Inflammatory macrophage treated with lipopolysaccharide for 4 hours (primary cell): ENCODE measurements at places on chromosomes 2 and 18.
A peak's percentile ranks its signal among the peaks of the same experiment; 100 is the strongest.

DNA sequence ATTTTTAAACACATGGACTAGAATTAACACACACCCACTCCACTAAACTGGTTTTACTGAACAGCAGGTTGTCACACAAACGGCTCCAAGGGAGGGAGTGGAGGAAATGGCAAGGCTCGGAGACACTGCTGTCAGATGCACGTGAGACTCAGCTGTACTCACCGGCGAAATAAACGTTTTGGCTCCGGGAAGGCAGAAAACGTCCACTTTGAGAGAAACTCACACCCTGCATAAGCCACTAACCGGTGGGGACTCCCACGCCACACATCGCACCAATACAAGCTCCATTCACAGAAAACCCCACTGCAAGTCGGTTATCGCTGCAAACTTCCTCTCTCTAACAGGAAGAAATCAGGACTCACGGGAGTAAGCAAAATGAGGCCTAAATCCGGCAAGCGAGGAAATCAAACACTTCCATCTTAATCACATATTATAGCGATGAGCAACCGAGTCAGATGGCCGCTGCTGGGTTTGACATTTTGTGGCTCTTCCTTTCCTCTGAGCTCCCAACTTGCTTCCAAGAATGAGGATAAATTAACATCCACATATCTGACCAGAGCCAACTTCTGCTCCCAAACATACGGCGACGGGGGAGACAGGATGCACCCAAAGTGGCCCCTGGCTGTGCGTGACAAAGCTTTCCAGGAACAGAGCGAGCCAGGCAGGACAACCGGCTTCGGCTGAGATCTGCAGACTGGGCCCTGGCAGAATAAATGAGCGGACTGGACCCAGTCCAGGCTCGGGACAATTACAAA, 63.5 kb downstream of the HDAC4 start:
- no peak for DNase-seq

- DNase-seq: no peak
Observed at GRCh38 chr2:120762341-120763061, 26.8 kb downstream of the GLI2 start.

DNA sequence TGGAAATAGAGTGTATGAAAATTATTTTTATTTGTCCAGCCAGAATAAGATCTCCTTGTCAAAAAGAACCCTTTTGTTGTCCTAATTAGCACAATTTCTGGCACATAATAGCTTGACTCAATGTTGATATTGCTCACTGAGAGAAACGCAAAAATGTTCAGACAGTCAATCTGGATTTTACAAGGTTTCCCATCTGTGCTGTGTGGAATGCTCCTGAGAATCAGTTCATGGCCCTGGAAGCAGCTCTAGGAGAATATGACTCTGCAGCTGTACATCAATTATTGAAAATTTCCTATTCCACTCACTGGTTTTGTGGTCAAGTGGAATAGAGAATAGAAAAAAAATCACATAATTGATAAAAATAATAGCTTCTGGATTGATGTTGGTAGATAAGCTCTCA, 1582.9 kb upstream of the NXPH2 start:
- no peak for DNase-seq

DNA sequence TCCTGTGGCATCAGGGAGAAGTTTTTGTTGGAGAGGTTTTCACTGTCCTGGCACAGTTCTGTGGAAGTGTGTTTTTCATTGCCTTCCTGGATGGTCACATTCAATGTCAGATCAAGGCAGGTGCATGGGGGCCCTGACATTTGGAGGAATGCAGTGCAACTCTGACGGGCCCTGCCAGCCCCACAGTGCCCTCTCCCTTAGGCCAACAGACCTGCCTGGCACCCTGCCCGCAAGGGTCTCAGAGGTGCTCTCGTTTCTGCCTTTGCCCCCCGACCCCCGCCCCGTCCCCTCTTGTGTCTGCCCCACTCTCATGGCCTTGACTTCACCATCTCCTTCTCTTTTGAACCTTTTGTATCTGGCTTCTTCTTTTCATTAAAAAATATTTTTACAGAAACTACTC, 257.2 kb upstream of the HDAC4 start:
- DNase-seq: no peak

GRCh38 chr2:151904021-151904420, 75.8 kb upstream of the ARL5A start:
- no peak for DNase-seq

GRCh38 chr2:141497272-141497671, 633.5 kb downstream of the LRP1B start:
- peak; percentile 2 for DNase-seq

GRCh38 chr18:10057401-10057893, 143.6 kb downstream of the VAPA start:
- peak; percentile 75 for DNase-seq

- no peak for DNase-seq
Observed at GRCh38 chr2:238653431-238654109, 194.3 kb upstream of the TWIST2 start.

DNA sequence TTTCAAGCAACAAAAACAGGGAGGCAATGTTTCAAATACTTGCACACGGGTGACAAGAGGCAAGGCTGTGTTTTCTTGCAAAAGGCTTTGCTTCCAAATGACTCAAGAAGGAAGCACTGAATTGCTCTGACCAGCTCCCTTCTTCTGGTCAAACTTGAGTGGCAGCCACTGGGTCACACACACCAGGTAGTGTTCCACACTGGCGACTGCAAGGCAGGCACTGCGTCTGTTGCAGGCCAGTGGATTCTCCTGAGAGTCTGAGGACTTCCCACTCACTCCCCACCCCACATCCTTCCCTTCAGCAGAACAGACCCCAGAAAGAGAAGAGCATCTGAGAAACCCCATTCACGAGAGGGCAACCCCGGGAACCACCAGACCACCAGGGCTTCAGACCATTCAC, 19.8 kb downstream of the PARD6G start:
- DNase-seq: no peak

- no peak for DNase-seq
Observed at GRCh38 chr2:84115173-84115857, 343.8 kb downstream of the SUCLG1 start.

GRCh38 chr18:23710068-23710527, 20.8 kb downstream of the LAMA3 start:
- no peak for DNase-seq

GRCh38 chr18:79305911-79306310, 89.8 kb upstream of the NFATC1 start:
- DNase-seq: no peak

DNA sequence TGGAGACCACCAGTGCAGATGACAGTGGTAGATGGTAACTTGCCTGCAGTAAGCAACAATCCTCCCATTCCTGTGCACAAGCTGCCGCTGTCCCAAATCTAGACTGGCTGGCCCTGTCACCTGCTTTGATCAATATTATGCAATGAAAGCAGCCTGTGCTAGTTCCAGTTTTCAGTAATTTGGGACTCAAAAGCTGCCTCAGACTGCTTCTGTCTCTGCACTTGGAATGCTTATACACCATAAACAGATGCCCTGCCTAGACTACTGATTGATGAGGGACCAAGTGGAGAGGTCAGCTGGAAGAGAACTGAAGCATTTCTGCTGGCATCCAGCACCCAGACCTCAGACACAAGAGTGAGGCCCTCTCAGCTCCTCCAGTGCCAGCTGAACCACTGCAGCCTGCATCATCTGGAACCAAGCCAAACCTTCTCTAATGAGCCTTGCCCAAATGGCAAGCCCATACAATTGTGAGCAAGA, 24.9 kb downstream of the CCBE1 start:
- no peak for DNase-seq

GRCh38 chr18:79383388-79384056, 12.2 kb upstream of the NFATC1 start:
- no peak for DNase-seq

DNA sequence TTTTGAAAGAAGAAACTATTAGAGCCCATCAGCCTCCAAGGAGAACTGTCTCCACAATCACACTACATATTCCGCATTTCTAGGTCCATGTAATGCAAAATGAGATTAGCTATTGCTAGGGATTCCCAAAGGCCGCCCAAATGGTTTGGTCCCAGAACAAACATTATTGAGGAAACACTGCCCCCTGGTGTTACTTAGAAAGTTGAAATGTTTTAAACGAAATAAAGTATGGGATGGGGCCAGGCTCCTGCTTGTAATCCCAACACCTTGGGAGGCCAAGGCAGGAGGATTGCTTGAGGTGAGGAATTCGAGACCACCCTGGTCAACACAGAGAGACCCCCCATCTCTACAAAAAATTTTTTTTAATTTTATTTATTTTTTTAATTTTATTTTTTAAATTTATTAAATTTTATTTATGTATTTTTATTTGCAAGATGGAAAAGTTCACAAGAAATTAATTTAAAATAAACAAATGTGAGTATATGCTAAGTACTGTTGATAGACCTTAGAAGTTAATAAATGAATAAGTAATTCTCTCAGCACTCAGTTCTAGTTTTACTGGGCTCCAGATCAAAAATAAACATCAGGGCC, 5.5 kb downstream of the NHEJ1 start:
- DNase-seq: peak; percentile 74

- peak; percentile 36 for DNase-seq
Observed at GRCh38 chr2:149561309-149561926, 26.2 kb downstream of the MMADHC start.

GRCh38 chr2:160167089-160167740, 32.9 kb downstream of the ITGB6 start:
- DNase-seq: no peak

GRCh38 chr2:70433315-70433714, 120.3 kb downstream of the TGFA start:
- peak; percentile 3 for DNase-seq

GRCh38 chr2:153047220-153047619, 328.8 kb downstream of the ARL6IP6 start:
- no peak for DNase-seq

- no peak for DNase-seq
Observed at GRCh38 chr18:10135302-10135926, 221.6 kb downstream of the VAPA start.

DNA sequence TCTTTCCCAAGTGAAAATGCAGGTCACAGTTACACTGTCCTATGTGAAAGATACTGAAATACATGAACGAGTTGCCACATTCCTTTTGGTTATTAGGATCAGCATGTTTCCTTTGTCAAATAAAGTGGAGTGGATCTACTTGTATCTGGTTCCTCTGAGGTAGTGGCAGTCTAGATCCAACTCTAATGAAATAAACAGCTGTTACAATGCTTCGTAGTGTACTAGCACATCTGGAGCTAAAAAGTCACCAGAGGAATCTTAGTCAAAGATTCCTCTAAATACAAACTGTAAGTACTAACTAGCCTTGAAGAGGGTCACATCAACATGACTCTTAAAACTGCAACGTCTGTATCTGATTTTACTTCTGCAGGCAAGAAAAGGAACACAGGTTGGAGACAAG, 228.9 kb downstream of the DYM start:
- DNase-seq: no peak

- DNase-seq: no peak
Observed at GRCh38 chr2:85746321-85747004, 7.3 kb upstream of the ATOH8 start.

DNA sequence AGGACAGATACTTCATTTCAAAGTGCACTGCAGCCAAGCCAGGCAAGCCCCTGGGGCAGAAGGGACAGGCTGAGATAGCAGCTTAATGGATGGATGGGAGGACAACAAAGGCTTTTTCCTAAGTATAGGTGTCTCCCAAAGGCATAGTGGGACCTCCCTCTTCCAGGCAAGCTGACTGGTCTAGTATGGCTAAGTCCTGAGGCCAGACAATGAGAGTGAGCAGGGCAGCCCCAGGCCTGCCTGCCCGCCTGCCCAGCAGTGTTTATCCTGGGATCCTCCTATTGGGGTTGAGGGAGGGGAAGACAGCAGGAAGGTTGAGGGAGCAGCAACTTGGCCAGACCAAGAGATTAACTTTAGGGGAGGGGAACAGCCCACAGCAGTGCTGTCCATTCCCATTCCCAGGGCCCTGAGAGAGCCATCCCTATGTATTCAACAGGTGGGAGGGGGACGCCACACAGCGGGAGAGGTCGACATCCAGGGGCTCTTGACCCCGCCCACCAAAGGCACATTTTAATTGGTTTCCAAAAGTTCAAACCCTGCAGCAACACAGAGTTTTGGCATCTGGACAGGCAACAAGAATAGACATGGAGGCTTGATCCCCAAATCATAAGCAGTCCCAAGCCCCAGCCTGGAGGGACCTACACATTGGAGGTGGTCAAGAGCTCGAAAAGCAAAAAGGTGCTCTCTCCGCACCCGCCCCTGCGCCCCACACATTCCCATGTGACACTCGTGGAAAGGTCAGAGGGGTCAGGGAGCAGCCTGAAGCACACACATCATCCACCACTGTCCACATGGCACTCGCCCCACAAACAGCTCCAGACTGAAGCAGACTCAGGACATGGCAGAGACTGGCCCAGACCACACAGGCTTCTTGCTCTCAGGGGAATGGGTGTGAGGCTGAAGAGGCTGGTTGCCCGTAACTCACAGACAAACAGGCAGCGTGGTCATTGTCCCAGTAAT, 2.9 kb upstream of the SFXN5 start:
- no peak for DNase-seq

DNA sequence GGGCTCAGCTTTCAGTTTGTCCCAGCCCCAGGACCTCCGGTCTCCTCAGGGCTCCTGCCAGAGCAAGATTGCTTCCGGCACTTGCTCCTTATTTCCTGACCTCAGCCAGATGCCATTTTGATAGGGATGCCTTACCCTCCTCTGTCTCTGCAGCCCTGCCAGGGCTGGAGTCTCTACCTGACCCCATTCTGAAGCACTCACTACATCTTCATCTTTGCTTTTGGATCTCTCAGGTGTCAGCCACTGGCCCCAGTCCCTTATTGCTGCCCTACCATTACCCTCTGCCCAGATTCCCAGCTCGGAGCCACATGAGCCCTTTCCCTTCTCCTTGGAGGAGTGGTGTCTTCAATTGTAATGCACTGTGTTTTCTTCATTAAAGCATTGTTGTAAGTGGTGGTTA, 17.1 kb downstream of the OSBPL6 start:
- DNase-seq: no peak

DNA sequence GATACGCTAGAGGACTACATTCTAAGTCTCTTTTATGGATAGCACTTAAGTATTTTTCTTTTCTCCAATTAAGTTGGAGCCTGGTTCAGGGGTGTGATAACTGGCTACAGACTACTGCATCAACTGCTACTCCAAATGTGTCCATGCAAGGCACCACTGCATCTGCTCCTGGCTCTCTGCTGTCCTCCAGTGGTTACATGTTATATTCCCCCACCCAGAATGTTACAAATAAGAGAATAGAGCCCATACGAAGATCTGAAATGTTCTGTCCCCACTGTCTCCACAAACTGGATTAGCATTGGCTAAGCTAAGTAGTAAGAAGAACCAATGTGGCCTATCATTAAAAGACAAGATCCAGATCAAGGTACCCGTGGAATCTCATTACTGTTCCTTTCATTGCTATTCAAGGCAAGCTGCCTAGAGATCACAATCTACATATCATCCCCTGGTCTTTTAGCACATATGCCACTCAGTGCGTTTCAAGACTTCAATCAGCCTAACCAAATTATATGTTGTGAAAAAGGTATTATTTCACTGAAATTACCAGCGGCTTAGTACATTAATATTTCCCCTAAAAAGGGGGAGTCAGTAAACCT, 308.3 kb upstream of the SLC8A1 start:
- peak; percentile 74 for DNase-seq

GRCh38 chr2:138708682-138709241, 71.4 kb downstream of the NXPH2 start:
- DNase-seq: no peak

- no peak for DNase-seq
Observed at GRCh38 chr2:236489895-236490404, 79.7 kb upstream of the ACKR3 start.

GRCh38 chr2:131641414-131642206, 113.9 kb downstream of the CCDC74A start:
- DNase-seq: peak; percentile 53
